ENCODE measurements at places on chromosomes 2 and 18. TPM values are rescaled to one million over a fixed set of nuclear protein-coding genes. Genes with fewer than 3 reads are reported as not detected.

SCN3A gene
- 0.72 TPM for total RNA-seq

GPR75 gene
- total RNA-seq, result 0.96 TPM

TSPYL6 gene
- not detected for total RNA-seq

MYOM1 gene
- 0.96 TPM for total RNA-seq

TUBA3E gene
- total RNA-seq, result not detected

CHRNG gene
- total RNA-seq, result not detected

UPP2 gene
- not detected for total RNA-seq

ZBTB7C gene
- total RNA-seq, result under 0.01 TPM

Measured in tracheal epithelial cell (primary cell).